ENCODE measurements at places on chromosomes 7 and 10.

- DNase-seq = no peak
Observed at GRCh38 chr7:5545222-5545914, 121.7 kb upstream of the TNRC18 start.

- no peak for DNase-seq
Observed at GRCh38 chr7:74657692-74658177, at the start of gene GTF2I. Gene GTF2I (plus strand): TSS chr7:74657718. CDS start chr7:74689129, 31,411 bp downstream.

DNA sequence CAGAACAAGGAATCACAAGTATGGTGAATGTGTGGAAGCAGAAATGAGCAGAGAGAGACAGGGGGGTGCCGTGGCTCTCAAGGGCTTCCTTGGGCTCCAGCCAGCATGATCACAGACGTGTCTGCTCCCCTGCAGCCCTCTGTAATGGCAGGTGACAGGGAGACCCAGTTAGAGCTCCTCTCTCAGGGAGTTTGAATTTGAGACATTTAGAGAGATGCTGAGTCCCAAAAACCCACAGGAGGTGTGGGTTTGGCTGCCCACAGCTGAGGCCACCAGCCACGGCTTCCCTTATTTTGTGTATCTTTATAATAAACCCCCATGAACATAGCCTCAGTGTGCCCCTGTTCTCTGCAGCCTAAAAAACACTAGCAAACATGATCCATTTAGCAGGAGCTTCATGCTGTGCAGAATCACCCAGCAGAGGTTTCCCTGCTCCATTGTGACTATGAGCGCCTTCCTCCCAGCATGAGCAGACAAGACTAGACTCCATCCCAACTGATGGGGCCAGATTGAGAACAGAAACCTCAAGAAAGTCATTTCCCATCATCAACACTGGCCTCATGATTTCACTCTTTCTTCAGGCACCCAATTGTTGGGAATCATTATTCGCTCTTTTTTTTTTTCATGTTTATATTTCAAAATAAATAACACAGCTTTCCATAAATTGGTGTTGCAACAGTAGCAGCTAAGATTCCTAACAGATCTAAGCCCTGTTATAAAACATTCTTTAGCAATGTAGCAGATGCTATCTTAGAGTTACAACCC, 13.4 kb downstream of the NOD1 start:
- DNase-seq = no peak

- DNase-seq = peak; percentile 4
Observed at GRCh38 chr7:54260941-54261371, 281.2 kb upstream of the VSTM2A start.
